Activated CD4-positive, alpha-beta T cell treated with anti-CD3 and anti-CD28 coated beads for 4 hours (primary cell): ENCODE measurements at places on chromosomes 3 and 15.

DNA sequence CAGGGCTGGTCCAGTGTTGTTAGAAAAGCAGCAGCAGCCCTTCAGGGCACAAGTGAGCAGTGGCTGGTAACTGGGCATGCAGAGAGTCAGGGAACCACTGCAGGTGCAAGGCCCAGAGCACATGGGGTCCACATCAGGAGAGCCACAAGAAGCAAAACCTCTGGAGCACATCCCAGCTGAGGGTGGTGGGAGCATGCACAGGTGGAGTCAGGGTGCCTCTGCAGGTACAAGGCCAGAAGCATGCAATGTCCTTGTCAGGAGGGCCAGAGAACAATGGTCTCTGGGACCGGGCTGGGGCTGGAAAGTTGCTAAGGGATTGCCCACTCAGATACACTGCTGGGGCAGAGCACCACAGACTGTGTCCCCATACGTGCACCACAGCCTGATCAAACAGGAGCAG lies 226.1 kb upstream of the UBE2E2 start:
- DNase-seq = no peak

DNA sequence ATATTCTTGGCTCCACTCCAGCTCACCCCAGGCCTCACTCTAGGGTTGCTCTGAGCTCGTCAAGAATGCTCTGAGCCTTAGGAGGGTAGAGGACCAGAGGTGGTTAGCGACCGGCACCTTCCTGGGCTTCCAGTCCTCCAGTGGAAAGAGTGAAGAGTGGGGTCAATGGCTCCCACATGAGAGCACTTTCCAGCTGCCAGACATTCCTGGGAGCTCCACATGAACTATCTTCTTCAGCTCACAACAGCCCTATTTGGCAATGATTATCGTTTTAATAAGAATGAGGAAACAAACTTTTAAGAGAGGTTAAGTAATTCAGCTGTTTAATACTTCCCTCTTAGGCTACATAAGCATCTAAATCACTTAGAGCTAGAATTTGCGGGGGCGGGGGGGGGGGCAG lies 139.3 kb downstream of the STT3B start:
- DNase-seq = no peak

- DNase-seq = no peak
These were observed 218.3 kb downstream of the NTRK3 start for GRCh38 chr15:88038261-88038660.

DNA sequence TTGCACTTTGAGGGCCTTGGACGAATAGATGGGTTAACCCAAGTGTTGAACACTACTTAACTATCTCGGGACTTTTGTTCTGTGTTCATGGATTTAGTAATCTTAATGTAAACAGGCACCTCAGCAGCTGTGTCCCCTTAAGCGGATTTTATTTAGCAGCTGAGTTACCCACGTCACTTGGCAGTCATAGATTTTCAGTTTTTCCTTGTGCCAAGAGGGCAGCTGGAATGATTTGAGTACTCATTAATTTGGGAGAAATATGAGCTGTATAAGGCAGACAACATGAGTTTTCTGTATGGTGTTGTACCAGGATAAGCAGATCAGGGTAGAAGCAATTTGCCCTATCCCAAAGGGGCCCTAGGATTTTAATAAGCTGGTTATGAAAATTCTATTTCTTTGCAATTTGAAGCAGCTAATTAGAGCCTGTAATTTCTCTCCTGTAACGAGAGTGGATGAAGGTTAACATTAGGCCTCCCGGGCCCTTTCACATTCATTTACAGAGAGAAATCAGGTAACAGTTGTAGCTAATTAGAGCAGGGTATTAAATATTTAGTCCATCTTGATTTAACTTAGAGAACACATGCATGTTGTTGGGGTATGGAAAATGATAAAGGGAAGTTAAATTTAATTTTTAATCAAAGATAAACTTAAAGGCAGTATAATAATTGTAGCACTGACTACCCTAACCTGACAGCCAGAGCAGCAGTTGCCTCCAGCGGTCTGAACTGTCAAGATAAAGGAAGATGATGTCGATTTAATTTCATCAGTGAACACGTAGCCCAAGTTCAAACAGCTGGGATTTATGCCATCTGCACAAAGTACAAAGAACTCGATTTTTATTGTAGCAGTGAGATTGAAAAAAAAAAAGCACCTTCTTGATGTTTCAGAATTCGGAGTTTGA lies 194.5 kb downstream of the LRTM1 start:
- DNase-seq = no peak

- DNase-seq = no peak
These were observed 7.1 kb upstream of the CPOX start for GRCh38 chr3:98600412-98601095.

DNA sequence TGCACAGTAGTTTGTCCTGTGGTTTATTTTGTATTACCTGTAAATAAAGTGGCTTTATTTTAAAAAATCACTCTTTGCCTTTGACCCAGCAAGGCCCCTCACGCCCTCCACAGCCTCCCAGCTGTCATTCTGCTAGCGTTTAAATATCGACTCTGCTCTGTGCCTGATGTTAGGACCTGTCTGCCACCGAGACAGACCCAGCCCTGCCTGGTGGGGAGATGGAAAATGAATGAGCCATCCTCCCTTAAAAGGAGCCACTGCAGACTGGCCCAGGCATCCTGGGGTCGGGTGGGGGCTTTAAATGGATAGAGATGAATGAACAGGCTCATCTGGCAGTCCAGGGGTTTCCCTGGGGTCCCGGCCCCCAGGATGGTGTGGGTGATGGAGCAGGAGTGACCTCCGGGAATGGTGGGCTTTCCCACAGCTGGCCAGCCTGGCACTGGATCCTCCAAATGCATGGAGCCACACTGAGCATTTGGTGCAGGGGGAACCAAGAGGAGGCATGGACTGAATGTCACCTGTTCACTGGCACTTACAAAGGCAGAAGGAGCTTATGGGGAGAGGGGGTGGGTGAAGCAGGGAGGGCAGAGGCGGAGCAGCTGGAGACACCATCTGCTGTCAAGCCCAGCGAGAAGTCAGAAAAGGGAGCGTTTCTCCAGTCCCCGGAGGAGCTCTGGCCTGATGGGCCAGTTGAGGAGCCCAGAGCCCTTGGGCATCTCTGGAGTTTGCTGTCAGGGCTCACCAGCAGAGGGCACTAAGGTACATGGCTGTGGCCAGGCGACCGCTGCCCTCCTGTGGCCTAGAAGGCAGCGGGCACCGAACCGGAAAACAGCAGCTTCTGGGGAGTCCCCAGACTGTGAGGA lies 11.9 kb downstream of the GRM2 start:
- peak; percentile 28 for DNase-seq

DNA sequence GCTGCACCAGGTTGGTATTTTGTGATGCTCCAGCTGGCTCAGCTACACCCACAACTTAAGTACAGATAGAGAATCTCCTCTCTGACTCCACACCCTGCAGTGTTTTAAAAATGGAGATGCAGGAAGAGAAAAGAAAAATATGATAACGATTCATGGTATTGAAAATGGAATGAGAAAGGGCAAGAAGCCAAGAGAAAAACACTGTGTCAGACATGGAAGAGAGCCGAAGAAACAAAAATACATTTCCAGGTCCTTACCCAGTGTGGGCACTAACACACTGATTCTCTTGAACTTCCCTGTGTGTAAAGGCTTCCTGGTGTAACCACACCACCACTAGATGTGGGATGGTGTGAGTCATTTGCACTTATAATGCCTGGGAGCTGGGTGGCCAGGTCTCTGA lies 93.1 kb downstream of the GMPS start:
- DNase-seq = no peak

DNA sequence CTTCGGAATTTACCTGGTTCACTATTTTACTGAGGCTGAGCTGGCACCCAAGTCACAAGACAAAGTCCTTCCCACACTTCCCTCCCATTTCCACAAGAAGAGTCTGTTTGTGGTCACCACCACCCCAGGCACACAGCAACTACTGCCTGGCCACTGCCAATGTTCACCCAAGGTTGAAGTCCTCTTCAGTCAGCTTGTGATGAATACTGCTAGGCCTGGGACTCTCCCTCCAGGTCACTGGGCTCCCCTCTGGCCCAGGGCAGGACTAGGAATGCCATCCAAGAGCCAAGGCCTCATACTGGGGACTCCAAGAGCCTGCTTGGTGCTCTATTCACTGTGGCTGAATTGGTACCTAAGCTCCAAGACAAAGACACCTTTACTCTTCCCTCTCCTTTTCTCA lies 30.4 kb upstream of the COLQ start:
- no peak for DNase-seq

GRCh38 chr3:37491776-37492175 lies 317.4 kb upstream of the LRRFIP2 start:
- no peak for DNase-seq

DNA sequence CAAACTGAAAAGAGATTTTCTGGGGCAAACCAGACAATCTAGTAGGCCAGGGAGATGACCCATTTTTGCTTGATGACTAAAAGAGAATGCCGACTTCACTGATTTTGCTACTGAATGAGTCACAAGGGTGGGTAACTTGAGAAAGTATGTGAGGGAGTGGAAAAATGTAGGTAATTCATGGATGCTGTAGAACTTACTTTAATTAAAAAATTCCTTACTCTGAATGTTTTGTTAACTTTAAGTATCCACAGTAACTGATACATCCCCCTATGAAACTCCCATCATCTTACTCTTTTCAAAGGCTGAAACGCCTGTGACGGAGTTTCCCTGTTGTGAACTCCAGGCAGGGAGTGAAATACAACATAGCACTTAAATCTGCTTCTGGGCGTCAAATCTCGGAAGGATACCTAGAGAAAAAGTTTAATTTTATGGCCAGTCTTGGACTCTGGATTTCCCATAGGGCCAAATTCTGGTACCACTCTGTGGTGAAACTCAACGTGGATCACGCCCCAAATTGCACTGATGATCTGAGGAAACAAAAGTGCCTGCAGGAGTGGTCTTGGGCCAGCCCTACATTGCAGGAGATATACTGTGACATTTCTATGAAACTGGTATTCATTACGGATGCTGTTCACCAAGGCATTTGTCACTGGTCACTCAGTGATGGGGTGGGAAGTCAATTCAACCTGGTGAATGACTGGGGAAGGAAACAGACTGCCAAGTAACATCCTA lies 24.0 kb downstream of the GOLIM4 start:
- DNase-seq = no peak

DNA sequence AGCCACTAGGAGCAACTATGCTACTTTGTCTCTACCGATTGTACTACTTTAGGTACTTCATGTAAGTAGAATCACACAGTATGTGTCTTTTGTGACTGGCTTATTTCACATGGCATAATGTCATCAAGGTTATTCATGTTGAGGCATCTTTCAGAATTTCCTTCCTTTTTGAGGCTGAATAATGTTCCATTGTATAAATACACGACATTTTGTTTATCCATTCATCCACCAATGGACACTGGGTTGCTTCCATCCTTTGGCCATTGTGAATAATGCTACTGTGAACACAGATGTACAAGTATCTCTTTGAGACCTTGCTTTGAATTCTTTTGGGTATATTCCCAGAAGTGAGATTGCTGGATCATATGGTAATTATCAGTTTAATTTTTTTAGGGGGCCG lies 29.2 kb downstream of the MYO5A start:
- DNase-seq = no peak

DNA sequence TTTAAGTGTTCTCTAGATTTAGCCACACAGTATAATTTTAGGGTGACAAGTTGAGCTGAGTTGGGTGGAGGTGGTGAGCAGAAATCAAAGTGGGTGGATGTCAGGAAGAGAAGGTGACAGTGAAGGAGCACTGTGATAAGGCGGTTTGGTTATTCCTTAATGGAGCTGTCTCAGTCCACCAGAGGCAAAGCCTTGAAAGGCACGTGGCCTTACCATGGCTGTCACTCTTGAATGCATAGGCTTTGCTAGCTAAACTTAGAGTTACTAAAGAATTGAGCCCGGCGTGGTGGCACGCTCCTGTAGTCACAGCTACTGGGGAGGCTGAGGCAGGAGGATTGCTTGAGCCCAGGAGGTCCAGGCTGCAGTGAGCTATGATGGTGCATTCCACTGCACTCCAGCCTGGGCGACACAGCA lies 560 bp upstream of the TTLL13 start:
- DNase-seq = no peak

- DNase-seq = no peak
These were observed 115.3 kb downstream of the PLCH1 start for GRCh38 chr3:155629556-155629955.

- DNase-seq = no peak
These were observed 19.1 kb downstream of the TTC21A start for GRCh38 chr3:39126532-39127071.

GRCh38 chr15:25931851-25932250 lies 68.7 kb upstream of the ATP10A start:
- no peak for DNase-seq

GRCh38 chr3:115448851-115449250 lies 174.5 kb upstream of the GAP43 start:
- no peak for DNase-seq

- no peak for DNase-seq
These were observed 44.4 kb downstream of the TTBK2 start for GRCh38 chr15:42876224-42876623.

DNA sequence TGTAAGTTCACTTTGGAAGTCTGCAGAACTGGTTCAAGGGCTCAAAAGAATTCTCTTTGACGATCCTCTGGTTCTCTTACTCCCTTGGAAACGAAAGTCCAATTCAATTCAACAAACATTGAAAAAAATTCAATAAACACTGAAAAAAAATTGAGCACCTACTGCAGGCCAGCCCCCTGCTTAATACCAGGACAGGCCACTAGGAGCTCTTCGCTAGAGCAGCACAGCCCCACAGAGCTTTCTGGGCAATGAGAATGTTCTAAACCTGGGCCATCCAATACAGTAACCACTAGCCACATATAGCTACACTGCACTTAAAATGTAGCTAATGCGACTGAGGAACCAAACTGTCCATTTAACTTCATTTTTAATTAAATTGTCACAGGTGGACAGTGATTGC lies 50.4 kb upstream of the DCLK3 start:
- no peak for DNase-seq

DNA sequence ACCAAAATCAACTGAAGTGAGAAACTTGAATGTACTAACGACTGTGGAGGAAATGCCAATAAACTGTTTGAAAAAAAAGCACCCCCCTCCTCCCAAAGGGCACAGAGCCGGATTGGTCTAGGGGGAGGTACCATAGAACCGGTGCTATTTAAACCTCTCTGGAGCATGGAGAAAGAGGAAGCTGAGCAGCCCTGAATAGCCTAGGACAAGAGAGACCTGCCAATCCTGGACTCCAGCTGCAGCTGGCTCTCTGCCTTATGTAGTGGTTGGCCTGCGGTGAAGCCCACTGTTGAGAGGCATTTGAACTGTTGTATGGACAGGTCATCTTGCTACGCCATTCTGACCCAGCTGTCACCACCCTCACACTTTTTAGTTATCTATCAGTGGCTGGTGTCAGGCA lies 1.5 kb upstream of the SH3GL3 start:
- no peak for DNase-seq

DNA sequence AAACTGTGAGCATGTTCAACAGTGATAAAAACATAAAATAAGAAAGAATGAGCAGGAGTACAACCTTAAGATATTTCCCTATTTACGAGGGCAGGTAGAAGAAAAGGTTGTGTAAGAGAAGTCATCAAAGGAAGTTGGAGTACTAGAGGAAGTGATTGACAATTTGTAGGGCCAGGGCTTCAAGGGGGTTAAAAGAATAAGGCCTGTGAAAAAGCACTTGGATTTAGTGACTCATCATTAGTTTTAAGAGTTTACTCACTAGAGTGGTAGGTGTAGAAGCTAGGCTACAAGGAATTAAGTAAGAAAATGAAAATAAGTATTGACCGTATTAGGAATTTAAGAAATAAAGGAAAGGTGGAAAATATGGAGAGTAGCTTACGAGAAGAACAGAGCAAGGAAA lies 23.6 kb downstream of the KCNMB3 start:
- no peak for DNase-seq
